ENCODE measurements at places on chromosomes 12 and 14.
A peak's percentile ranks its signal among the peaks of the same experiment; 100 is the strongest.

DNA sequence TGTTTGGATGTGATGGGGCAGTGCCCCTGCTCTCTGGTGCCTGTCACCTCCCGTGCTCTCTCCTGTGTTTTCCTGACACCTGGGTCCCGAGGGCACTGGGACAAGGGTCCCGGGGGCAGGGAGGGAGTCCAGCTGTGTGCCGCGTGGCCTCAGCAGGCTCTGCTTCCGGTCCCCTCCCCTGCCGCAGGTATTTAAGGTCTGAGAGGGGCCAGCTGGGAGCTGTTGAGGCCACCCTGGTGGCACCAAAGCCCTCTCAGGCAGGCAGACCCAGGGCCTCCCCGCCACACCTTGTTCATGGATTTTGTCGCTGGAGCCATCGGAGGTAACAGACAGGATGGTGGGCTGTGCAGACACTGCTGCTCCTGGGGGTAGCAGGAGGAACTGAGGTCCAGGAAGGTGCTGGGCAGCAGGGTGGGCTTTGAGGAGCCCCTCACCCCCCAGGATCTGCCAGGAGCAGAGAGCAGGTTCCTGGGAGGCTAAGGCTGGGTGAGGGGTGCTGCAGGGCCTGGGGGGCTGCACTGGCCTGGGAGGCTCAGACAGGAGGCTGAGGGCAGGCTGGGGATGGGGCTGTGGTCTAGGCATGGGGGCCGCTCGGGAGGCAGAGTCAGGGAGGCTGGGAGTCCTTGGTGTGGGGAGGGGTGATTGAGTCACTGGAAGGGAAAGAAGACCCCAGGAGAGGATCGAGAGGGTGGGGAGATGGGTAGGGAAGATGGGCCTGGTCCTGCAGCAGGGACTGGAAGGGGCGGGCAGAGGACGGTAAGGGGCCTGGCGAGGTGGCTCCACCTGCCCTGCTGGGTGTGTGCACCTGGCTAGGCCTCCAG is at the start of gene SLC25A47:
Gene SLC25A47, plus strand, starts transcription at position 219 of the 821 bp plus-strand sequence. Its CDS starts 76 bp downstream, at position 295.
- no peak for DNase-seq

DNA sequence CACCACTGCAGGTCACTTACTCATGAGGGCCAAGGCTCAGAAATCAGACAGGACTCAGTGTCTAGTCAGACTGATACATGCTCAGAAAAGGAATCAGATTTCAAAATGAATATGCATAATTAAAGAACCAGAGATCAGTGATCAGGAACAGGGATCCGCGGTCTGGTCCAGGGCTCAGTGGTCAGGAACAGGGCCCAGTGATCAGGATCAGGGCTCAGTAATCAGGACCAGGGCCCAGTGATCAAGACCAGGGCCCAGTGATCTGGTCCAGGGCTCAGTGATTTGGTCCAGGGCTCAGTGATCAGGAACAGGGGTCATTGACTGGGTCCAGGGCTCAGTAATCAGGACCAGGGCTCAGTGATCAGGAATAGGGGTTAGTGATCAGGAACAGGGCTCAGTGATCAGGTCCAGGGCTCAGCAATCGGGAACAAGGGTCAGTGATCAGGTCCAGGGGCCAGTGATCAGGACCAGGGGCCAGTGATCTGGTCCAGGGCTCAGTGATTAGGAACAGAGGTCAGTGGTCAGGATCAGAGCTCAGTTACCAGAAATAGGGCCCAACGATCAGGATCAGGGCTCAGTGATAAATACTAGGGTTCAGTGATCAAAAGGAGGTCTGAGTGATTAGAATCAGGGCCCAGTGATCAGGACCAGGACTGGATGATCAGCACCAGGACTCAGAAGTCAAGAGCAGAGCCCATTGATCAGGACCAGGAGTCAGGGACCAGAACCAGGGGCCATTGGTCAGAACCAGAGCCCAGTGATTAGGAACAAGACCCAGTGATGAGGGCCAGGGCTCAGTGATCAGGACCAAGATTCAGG is 175.3 kb downstream of the TMEM121 start:
- DNase-seq = no peak

GRCh38 chr12:95077341-95077740 is 3.9 kb upstream of the NR2C1 start:
- no peak for DNase-seq

DNA sequence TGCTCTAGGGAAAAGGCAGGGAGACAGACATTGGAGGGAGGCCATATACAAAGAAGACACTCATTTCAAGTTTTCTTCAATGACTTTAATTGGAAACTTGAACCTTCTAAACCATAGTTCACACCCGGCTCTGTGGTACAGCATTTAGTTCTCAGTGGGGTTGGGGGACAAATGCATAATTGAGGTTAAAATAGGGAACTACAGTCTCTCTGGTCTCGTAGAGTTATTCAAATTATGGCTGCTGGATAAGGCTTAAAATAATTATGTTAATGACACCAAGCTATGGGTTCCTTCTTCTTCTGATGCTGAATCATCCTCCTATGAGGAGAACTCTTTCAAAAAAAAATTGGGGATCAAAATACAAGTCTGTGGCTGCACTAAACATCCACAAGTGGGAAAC is 3.8 kb upstream of the RPAP3 start:
- no peak for DNase-seq

DNA sequence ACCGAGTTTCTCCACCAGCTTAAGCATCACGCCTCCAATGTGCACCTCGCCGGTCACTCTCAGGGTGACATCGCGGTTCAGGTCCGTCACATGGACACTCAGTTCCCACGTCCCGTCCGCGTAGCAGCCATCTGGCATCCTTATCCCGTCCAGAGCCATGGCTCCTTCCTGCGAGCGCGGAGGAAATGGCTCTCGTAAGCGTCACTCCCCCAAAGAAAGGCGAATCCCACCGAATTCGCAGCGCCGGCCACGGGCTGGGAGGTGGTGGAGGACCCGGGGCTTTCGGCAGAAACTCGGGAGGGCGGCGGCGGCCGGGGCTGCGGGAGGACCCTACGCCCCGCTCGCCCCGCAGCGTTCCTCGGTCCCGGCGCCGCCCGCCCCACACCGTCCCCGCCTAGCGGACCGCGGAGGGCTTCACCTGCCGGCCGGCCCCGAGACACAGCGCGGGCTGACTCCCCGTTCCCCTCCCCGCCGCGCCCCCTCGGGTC is 396 bp downstream of the FERMT2 start:
- DNase-seq = no peak

GRCh38 chr14:85439696-85440328 is 90.1 kb upstream of the FLRT2 start:
- DNase-seq = no peak

DNA sequence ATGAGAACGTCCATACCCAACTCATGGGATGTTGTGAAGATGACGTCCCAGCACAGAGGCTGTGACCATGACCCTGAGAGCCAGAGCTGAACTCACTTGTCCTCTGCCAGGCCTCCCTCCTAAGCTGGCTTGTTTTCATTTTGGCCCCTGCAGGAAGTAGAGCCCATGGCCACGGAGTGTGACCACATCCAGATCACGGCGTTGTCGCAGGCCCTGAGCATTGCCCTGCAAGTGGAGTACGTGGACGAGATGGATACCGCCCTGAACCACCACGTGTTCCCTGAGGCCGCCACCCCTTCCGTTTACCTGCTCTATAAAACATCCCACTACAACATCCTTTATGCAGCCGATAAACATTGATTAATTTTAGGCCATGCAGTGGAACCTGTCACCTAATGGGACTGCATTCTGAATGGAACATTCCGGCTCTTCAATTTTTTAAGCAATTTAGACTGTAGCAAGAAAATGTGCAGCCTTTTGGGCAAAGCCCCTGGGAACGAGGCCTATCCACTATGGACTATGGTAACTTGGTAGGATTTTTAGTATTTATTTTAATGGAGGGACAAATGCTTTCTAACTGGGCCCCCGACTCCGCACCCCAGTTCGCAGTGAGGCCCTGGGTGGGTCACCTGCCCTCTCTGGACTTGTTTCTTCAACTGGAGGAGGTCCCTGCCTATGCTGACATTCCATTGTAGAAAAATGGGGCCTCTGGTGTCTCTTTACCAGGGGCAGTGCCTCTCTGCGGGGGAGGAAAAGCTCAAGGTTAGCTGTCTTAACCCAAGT is 19.6 kb downstream of the OTUB2 start:
- DNase-seq = no peak

DNA sequence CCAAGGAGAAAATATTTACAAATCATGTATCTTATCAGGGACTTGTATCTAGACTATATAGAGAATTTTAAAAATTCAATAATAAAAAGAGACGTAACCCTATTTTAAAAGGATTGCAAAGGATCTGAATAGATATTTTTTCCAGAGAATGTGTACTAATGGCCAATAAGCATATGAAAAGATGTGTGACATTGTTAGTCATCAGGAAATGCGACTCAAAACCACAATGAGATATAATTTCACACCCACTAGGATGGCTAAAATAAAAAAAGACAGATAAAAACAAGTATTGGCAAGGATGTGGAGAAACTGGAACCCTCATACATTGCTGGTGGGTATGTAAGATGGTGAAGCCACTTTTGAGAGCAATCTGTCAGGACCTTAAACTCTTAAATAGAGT is 141.9 kb upstream of the BMP4 start:
- DNase-seq = no peak

DNA sequence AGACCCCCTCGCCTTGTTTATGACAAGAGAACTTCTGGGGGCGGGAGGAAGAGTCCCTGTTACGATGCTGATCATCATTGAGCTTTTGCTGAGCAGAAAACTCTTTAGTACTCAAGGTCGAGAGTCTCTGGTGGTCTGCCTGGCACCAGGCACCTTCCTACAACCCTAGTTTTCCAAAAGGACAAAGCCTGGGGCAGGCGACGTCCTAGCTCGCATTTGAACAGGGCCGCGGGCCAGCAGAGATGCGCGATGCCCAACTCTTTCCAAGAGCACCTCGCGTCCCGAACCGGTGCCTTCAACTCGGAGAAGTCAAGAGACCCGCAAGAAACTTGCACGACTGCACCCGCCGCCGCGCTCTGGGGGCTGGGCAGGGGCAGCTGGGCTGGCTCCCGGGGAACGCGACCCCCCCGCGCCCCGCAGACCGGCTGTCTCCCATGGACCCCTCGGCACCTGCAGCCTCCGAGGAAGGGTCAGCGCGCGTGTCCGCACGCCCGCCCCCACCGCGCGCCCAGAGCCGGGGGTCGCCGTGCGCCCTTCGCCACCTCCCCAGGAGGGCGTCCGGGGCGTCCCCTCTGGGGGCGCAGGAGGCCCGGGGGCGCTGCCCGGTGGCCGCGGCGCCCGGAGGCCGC is 377 bp upstream of the BCL7A start:
- DNase-seq = no peak

DNA sequence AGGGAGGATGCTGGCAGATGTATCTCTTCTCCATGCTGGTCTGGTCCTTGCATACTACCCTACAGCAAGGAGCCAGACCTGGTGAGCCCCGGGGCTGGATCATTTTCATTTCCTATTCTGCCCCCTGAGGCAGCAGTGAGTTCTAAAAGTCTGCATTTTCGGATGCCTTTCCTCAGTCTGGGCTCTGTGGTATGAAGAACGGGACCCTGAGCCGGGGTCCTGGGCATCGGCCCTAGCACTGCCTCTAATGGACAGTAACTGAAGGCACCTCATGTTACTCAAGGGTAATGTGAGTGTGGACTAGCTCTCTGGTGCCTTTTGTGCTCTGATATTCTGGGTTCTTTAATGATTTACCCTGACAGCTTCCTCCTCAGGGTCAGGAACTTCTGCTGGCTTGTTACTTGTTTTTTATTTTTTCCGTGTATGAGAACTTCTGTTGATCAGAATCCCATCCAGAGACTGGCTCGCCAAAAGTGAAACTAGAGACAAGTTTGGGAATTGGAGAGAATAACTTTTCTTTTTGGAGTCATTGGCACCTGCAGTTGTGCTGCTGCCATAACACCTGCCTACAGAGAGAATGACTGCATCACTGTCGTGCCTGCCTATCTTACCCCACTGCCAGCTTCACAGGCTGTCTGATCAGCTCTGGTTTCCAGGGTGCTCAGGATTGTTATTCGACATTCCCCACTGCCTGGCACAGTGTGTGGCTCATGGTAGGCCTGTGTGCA is 62.3 kb downstream of the SUSD6 start:
- no peak for DNase-seq

- no peak for DNase-seq
These were observed 11.6 kb upstream of the SRSF5 start for GRCh38 chr14:69755296-69755695.

DNA sequence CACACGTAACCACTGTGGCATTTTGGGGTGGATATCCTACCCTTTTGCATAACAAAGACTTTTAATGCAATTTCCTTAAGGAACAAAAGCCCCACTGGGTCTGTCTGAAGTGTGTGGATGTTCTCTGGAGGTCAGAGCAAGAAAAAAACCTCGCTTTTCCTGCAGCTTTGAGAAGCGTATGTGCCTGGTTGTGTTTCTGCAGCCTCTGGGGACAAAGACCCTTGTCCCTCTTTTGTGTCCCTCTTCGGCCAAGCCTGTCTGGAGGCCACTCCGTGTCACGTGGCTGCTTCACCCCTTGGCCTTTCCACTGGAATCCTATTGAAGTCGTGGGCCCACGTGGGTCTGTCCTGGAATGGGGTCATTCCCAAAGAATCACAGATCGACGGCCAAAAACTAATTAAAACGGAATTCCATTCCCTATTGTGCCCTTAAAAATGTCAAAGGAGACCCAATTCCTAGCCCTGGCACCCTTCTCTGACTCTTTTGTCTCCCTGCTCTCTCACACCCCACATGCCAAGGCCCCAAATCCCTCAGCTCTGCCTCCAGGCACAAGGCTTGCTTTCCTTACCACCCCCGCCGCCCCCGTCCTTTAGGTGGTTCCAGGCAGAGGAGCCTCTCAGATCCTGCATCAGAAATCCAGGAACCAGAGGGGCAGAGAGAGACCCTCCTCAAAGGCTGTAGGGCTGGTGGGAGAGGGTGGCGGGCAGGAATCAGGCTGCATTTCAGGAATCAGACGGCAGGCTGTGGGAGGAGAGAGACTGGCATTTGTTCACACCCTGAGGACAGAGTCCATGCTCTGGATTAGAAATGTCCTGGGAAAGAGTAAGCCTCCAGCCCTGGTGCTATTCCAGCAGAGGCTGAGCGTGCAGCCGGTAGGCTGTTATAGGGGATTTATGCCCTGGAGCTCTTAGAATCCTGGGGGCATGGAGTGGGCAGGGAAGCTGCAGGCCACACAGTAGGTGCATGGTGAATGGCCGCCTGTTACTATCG is 12.6 kb upstream of the CYP46A1 start:
- DNase-seq = peak; percentile 65

DNA sequence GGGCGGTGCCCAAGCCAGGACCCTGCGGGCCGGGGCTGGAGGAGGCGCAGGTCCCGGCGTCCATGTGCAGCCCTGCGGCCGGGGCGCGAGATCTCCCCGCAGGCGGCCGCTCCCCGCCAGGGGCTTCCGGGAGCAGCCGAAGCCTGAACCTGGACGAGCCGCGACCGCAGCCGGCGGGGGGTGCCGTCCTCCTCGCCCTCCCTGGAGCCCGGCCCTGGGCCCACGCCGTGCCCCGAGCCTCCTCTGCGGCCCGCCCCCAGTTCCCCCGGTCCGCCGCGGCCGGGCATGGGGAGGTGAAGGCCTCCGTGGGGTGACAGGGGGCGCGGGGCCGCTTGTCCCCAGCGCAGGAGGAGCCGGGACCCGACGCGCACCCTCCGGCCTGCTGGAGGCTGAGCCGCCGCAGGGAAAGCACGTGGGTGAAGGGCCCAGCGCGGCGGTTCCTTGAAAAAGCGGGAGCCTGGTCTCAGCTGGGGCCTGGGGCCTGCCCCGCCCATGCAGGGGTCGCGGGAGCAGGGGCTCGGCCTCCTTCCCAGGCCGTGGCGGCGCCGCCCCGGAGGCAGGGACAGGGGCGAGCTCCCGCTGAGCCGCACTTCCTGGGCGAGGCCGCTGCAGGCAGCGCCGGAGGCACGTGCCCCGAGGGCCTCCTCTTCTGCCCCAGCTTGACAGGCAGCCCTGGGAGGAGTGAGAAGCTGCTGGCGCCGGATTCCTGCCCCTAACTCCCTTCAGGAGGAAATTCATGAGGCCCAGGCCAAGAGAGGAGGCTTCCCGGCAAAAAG is 55.6 kb upstream of the PPP2R5C start:
- no peak for DNase-seq

GRCh38 chr14:70871001-70871400 is 36.3 kb upstream of the PCNX1 start:
- no peak for DNase-seq

All from caudate nucleus (tissue), 63 donors.